ENCODE measurements at places on chromosomes 5 and 9.

DNA sequence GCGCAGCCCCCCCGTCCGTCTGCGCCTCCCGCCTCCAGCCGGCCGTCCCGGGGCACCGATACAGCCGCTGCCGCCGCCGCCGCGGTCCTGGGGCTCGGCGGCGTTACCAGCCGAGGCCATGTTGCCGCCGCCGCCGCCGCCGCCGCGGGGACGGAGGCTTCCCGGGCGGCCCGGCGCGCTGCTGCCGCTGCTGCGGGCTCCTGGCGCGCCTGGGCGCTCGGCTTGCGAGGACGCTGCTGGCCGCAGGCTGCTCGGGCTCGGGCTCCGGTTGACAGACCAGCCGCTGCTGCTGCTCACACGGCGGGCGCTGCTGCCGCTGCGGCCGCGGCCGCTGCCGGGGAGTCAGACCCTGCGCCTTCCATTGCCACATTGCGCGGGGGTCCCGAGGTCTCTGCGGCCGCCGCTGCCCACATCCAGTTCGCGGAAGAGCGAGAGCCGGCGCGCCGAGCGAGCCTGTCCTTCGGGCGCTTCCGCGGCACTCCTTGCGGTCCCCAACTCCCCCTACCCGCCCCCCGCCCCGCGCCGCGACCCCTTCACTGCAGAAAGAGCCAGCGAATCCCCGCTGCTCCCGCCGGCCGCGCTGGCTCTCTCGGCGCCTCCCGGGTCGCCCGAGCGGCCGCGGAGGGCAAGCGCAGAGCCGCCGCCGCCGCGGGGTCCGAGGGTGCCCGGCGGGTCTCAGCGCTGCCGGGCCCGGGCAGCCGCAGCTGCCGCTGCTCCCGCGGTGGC is 8.4 kb downstream of the PTCH1 start:
- DNase-seq: no peak

DNA sequence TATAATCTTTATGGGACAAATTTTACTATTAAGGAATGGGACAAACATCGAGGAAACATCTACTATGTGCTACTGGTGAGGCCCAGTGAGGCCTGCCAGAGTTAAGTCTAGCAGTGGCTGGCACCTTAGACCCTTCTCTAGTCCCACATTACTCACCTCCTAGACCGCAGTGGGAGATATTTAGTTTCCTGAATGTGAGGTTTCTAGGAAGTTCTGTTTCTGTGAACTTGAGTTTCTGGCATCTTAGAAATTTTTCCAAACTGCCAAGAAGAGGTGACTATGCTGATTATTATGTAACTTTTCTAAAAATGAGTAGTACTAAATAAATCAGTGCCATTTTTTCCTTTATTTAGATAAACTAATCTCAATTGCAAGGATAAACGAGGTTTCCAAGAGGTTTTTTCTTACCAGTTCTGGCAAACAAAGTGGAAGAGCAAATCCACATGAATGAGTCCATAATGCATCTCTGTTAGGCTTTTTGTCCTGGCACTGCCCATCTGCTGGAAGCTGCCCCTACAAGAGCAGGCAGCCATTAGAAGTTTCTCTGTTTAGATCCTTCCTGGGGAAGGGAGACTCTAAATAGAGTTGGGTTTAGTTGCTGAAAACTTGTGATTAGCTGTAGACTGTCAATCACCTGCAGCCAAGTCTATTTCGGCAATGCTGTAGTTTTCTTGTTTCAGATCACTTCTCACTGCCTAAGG is 348.7 kb downstream of the MAN2A1 start:
- DNase-seq: no peak

DNA sequence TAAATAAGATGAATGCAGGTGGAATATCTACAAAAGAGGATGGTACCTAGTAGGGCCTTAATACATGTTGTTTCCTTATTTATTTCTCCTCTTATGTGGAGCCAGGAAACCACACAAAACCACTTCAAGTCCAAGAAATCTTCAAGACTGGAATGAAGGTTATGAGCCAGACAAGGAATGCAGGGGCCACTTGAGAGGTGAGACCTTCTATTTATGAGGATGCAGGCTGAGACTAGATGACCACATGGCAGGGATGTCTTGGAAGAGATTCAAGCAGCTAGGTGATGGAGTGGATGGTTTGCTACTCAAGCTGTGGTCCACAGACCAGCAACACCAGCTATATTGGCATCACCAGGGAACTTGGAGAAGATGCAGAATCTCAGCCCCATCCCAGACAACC is 92.2 kb downstream of the TNC start:
- DNase-seq: no peak

GRCh38 chr5:141680751-141681201 is 1.3 kb downstream of the ARAP3 start:
- peak; percentile 87 for DNase-seq

GRCh38 chr9:133944746-133945135 is 47.4 kb downstream of the VAV2 start:
- DNase-seq: peak; percentile 31

- no peak for DNase-seq
These were observed 148.2 kb upstream of the RAI14 start for GRCh38 chr5:34507933-34508332.

DNA sequence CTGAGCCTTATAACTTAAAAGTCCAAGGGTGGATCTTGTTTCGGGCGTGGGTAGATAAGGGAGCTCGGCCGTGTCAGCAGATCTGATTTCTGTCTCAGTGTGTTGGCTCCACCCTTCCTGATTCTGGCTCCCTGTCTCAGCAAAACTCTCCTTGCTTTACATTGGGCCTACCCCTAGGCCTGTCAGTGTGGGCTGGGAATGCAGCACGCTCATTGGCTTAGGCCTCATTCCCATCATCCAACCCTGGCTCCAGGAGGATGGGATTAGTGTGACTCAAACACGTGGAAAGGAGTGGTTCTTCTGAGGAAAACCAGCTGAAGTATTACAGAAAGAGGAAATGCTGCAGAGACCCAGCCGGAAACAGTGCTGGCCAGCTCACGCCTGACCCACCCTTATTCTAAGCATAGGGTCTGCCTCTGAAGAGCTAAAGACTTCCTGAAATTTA is 59.9 kb downstream of the ZFAND5 start:
- DNase-seq: peak; percentile 92

GRCh38 chr9:129494113-129494789 is 126.7 kb downstream of the C9orf50 start:
- no peak for DNase-seq

- DNase-seq: no peak
These were observed 13.4 kb downstream of the ABHD17B start for GRCh38 chr9:71897577-71897976.

DNA sequence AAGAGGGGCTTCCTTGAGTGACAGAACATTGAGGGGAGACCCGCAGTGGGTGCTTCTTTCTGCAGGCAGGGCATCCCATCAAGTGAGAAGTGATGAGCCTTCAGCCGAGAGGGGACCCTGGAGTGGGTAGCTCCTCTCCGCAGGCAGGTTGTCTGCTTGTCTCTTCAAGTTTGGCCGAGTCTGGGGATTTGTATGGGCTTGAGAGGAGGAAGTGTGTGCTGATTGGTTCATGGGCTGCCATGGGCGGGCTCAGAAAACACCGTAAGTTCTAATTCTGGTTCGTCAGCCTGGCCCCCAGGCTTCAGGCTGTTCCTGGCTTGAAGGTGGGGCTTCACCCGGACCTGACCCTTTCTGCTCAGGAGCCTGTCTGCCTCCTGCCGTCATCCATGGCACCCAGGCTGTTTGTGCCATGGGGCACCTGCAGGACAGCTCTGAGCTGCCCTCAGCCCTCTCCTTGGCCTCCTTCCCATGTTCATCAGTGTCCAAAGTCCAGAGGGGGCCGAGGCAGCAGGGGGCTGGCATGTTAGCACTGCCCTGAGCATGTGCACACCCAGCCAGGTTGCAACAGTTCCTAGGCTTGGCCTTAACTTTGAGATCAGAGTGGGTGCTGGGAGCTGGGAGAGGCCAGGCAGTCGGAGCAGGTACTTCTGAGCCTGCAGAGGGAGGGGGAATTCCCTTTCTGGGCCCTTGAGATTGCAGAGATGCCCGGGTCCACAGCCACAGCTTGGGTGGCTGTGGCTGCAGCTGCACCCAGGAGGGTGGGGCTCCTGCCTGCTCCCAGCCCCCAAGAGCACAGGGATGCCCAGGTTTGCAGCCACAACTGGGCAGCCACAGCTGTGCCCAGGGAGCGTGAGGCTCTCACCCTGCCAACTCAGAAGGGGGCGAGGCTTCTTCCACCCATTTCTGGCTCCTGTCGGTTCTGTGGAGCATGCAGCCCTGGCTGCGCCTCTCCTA is 13.5 kb upstream of the DHFR start:
- DNase-seq: peak; percentile 31

DNA sequence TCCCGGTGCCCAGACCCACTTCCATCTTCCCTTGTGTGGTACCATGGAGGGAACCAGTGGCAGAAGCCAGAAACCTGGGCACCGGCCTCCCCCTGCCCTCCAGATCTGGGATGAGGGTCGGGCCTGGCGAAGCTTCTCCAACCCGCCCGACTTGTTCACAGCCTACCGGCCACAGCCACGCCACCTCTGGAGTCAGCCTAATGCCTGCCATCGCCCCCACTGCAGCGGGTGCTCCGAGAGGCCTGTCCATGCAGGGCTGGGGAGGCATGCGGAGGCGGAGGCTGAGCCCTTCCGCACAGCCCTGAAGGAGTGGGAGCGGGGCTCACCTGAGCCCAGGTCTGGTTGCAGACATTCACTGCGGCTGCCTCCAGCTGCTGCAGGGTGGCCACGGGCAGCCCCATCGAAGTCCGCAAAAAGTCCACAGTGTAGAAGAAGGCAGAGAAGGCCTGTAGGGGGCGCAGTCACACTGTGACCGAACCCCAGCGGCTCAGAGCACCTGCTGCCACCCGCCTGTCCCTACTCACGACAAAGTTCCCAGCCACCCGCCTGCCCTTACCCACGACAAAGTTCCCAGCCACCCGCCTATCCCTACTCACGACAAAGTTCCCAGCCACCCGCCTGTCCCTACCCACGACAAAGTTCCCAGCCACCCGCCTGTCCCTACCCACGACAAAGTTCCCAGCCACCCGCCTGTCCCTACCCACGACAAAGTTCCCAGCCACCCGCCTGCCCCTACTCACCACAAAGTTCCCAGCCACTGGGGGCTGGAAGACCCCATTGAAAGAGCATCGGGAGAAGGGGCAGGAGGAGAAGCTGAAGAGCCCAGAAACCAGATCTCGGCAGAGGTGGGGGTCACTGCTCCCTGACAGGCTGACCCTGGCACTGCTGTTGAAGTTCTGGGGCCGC is 3.8 kb upstream of the NPDC1 start:
- no peak for DNase-seq

DNA sequence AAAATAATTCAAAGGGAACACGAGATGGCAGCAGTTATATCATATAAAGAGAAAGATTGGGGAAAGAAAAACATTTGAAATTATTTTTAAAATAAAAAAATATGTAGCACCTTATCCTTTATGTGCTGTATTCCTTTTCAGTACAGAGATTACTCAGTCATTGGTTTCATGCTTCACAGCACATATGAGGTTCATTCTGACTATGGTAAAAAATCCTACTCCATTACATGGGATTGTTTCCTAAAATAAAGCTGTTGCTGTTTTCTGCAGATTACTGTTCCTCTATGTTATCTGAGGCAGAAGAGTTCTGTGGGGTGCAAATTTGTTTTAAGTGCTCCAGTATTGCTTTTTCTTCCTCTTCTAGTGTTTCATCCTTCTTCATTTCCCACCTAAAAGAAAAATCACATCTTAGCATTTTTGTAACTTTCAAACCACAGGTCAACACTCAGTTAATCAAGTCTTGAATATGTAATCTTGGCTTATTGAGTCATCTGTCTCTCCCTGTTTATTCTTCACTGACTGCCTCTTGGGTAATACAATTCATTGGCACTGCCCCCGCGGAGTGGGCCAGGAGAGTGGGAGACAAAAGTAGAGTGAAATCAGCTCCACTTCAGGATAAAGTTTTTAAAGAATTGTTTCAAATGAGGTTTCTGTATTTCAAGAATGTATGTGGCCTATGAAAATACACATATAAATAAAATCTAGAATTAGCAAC is 412.5 kb upstream of the POU5F2 start:
- no peak for DNase-seq

- DNase-seq: no peak
These were observed 327.8 kb downstream of the TMEM167A start for GRCh38 chr5:82749461-82749820.

GRCh38 chr9:98081477-98082219 is 25.1 kb downstream of the NANS start:
- no peak for DNase-seq

GRCh38 chr9:70986984-70987383 is 134.4 kb downstream of the TRPM3 start:
- DNase-seq: no peak

DNA sequence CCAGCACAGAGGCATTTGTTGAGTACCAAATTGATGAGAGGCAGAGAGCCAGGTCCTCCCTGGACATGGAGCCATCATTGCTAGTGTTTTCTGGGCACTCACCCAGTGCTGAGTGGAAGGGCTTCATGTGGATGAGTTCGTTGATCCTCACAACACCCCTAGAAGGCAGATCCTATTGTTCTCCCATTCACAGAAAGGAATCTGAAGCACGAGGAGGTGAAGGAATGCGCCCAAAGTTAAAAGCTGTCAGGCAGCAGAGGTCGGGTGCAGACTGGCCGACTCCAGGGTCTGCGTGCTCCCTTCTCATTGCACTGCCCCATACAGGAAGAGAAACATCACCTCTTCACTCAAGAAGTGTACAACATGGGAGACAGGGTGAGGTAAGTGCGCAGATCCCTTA is 153.5 kb upstream of the TNPO1 start:
- DNase-seq: no peak

GRCh38 chr9:38332625-38333024 is 59.9 kb upstream of the ALDH1B1 start:
- no peak for DNase-seq

- no peak for DNase-seq
These were observed 23.5 kb downstream of the KLF9 start for GRCh38 chr9:70390933-70391341.

- peak; percentile 54 for DNase-seq
These were observed 49.9 kb downstream of the SIL1 start for GRCh38 chr5:139148306-139148705.

GRCh38 chr5:146344155-146345118 is 5.8 kb downstream of the POU4F3 start:
- DNase-seq: no peak

- no peak for DNase-seq
These were observed 51.8 kb upstream of the CTNNAL1 start for GRCh38 chr9:109064963-109065702.

DNA sequence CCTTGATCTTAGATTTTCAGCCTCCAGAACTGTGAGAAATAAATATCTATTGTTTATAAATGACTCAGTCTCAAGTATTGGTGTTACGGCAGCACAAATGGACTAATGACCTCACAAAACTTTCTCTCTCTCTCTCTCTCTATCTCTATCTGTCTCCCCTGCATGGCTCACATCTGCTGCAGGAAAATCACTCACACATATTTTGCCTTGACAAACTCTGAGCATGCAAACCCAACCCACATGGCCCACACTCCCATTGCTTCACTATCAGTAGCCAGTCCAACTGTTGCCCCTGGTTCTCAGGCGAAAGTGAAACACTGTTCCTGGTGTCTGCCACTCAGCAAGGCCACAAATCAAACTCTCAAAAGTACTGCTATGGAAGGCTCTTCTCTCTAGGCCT is 66.4 kb upstream of the PIK3R1 start:
- DNase-seq: no peak

DNA sequence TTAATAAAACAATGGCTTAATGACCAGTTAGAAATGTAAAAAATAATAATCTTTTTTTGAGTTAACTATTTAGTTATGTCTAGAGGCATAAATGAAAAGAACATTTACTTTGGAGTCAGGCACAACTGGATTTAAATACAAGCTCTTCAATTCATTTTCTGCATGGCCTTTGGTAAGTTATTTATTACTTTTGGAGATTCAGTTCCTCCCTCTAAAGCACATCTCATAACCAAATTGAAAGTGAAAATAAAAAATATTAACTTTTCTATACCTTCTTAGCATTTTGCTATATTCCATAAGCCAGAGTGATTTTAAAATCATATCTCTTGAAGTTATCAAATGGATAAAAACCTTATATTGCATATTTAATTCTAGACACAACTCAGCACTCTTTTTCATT is 434.9 kb upstream of the SMARCA2 start:
- DNase-seq: no peak
